BJ (cell line): ENCODE measurements at places on chromosomes 5 and 9.

DNA sequence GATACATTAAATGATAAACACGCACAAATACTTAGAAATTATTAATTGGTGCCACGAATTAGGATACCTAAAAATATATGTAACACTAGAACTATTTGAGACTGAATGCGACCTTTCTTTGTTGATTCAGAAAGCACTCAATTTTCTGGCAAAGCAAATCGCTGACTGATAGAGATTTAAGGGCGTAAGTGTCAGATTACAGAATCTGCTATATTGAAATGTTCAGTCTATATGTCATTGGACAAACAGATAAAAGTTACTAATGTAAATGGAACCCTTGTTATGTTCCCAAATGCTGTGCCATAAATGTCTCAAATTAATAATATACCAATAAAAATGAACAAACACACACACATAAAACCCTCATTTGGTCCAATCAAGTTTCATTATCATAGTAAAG, 137.9 kb downstream of the MPDZ start:
- no peak for DNase-seq

GRCh38 chr5:180644129-180644824, 5.1 kb downstream of the FLT4 start:
- no peak for DNase-seq

GRCh38 chr5:79694183-79694582, 4.5 kb downstream of the CMYA5 start:
- no peak for DNase-seq

DNA sequence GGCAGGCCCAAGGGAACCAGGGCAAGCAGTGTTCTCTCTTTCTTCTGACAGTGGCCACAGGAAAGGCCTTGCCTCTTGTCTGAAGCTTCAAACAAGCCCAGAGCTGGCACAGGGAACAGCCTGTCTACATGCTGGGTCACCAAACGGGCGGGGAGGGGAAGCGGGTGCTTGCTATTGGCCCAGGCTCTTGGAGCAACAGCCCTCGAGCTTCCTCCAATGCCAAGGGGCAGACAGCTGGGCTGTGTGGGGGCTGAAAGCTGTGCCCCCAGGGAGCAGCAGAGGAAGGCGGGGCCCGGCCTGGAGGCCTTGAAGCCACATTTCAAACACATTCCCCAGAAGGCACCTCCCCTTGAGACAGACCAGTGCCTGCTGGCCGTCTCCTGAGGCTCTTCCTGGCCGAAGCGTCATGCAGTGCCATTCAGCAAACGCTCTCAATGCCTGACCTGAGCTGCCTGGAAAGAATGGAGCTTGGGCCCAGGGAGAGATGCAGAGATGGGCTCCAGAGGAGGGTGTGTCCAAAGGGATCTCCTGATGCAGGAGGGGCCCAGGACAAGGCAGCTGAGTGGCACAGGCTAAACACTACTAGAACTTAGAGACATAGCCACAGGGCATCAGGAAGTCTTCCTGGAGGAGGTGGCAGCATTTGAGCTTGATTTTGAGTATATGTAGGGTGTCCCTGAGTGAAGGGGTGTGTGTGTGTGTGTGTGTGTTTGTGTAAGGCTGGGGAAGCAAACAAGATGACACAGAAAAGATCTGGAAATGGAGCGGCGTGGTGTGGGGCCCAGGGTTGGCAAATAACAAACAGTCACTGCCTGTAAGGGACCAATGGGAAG, 2.5 kb downstream of the FIBCD1 start:
- peak; percentile 32 for DNase-seq

GRCh38 chr5:56317923-56318561, 84.9 kb upstream of the ANKRD55 start:
- no peak for DNase-seq
